ENCODE measurements at places on chromosomes 5 and 9. TPM values are rescaled to one million over a fixed set of nuclear protein-coding genes. Genes with fewer than 3 reads are reported as not detected.

The NMUR2 gene
- not detected for total RNA-seq

The THBS4 gene
- 27.2 TPM for total RNA-seq

The SLC25A2 gene
- 0.49 TPM for total RNA-seq

DNA sequence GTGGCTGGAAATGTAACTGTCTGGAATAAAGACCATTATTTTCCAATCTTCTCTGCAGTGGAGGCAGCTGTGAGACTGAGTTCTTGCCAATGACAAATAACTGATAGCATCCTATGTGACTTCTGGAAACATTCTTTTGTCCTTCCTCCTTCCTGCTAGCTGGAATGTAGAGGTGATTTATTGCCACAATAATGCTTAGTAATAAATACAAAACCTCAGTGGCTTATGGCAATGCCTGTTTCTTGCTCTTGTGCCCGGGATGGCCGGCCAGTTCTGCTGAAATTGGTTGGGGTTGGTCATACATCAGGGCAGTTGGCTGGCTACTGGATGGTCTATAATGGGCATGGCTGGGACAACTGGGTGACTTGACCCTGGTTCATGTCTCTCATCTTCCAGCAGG is 12.2 kb upstream of the TEX48 start:
- no peaks in the 10 kb centered on the region for H3K4me1 ChIP-seq
- H3K36me3 ChIP-seq, result no peaks in the 10 kb centered on the region
- no peak overlapping the region for H3K27ac ChIP-seq
- H3K27me3 ChIP-seq, result no peaks in the 10 kb centered on the region

DNA sequence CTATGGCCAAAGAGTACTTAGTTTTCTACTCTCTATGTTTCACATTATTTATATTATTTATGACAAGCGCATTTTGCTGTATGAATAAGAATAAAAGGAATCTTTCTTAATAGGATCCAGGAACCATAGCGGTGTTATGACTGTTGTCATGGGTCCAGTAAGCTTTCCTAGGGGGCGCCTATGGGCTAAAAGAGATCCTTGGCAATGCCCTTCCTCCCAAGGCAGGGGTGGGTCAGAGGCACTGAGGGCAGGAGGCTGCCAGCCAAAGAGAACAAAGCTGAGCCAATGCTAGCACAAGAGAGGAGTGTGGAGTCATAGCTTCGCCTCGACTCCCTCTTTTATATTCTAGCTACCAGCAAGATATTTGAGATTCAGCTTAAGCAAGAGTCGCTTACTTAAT is 98.4 kb upstream of the GNAQ start:
- H3K4me3 ChIP-seq, result no peak overlapping the region
- no peak for DNase-seq
- no peaks in the 10 kb centered on the region for H3K36me3 ChIP-seq
